Stimulated activated CD4-positive, alpha-beta T cell treated with anti-CD3 and anti-CD28 coated beads, Interleukin-1b, Interleukin-23, amount 100 ng/mL, for 4 hours (primary cell): ENCODE measurements at places on chromosomes 5 and 9.

DNA sequence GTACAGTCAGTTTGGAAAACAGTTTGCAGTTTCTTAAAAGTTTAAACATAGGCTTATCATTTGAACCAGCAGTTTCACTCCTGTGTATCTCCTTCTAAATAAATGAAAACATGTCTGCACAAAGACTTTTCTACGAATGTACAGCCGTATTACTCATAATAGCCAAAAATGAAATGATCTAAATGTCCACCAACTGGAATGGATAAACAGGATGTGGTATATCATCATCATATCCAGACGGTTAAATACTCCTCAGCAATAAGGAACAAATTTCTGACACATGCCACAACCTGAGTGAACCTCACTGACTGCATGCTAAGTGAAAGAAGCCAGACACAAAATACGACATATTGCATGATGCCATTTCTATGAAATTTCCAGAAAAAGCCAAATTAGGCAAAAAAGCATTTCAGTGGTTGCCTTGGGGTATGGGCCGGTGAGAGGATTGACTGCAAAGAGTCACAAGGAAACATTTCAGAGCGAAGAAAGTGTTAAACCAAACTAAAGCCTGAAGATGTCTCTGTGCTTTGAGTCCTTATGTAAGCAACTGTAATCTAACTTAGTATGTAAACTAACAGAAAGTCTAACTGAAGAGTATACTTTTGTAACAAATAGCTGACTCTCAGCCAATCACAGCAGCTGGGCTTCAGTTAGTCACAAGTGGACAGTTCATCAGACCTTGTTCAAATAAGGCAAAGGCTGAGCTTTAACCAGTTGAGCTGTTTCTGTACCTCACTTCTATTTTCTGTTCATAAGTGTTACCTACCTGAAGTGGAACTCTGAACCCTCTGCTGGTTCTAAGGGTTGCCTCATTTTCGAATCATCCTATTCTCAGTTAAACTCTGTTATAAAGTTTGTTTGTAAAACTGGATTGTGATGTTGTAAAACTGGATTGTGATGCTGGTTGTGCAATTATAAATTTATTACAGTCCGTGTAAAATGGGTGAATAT lies 65.2 kb downstream of the TRIO start:
- no peak for DNase-seq

- DNase-seq = no peak
Measured at GRCh38 chr5:61933787-61934626, 372.0 kb upstream of the KIF2A start.

GRCh38 chr9:92728831-92729734 lies 35.5 kb downstream of the BICD2 start:
- no peak for DNase-seq

DNA sequence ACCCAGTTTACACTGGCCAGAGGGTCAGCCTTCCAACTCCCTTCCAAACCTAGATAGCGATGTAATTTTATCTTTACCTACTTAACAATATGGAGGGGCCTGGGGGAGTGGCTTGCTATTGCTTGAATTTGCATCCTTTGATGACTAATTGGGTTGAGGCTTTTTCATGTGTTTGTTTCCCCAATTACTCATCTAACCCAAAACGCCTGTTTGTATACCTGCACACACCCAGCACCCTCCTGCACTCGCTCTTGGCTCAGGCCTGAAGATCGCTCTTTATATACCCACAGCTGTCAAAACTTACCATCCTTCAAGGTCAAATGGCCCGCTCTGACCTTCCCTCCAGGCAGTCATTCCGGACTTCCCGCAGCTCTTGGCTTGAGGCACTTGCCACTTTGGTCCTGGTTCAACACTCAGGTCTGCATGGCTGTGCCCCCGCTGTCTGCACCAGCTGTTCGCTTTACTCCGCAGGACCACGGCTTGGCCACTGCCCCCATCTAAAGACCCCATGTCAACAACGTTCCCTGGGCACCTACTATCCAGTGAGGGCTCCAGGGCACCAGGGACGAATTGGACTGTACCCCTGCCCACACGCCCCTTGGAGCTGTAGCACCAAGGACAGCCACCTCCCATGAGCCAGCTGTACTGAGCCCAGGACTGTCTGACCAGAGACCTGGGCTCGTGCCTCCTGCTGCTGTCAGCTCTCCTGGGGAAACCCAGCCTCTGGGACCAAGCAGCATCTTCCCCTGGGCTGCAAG lies 76.1 kb upstream of the ADAMTS2 start:
- DNase-seq = no peak

DNA sequence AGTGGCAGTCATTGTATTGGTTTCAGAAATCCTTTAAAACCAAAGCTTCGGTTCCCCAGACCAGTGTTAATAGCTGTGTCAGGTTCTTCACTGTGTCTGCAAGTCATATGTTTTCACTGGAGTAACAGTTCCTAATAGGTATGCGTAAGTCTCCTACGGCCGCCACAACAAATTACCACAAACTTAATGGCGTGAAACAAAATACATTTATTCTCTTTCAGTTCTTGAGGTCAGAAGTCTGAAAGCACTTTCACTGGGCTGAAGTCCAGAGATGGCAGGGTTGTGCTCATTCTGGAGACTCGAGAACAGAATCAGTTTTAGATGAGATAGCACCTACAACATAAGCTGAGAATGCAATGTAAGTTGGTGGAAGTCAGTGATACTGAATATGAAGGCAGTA lies 556.2 kb downstream of the TLE4 start:
- no peak for DNase-seq

DNA sequence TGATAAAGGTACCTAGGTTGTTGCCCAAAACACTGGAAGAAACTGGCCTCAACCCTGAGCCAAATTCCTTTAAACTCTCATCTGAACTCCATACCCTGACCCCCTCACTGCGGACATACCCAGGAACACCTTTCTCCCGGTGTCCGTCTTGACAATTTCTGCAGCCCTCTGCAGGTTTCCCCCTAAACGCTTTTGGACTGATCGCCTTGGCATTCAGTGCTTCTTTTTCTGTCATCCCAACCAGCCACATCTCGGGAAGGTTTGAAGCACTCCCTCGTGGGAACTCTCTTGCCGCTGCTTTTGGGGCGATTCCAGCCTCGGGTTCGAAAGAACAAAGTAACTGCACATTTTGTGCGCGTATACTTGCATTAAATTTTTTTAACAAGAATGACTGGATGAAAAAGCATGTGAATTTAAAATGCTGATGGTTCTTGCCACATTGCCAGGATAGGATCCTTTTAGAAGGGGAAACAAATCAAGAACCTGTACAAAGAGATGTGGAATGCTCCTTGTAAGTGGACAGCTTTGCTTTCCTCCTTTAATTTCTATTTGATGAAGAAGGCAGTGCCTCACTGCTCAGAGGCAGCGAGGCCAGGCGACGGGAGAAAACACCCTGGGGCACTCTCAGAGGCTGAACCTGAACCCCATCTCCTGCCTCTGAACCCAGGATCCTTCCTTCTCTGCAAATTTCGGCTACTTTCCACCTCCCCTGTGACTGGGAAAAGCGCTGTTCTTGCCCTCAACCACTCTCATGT lies 615 bp downstream of the PSMD5 start:
- DNase-seq = no peak

- DNase-seq = no peak
Measured at GRCh38 chr5:132017738-132018625, 6.5 kb upstream of the ACSL6 start.

GRCh38 chr5:56650386-56650785 lies 165.0 kb upstream of the MAP3K1 start:
- DNase-seq = no peak

GRCh38 chr5:127567026-127567768 lies 49.8 kb downstream of the PRRC1 start:
- no peak for DNase-seq

GRCh38 chr9:24462951-24463350 lies 82.7 kb downstream of the IZUMO3 start:
- DNase-seq = no peak

DNA sequence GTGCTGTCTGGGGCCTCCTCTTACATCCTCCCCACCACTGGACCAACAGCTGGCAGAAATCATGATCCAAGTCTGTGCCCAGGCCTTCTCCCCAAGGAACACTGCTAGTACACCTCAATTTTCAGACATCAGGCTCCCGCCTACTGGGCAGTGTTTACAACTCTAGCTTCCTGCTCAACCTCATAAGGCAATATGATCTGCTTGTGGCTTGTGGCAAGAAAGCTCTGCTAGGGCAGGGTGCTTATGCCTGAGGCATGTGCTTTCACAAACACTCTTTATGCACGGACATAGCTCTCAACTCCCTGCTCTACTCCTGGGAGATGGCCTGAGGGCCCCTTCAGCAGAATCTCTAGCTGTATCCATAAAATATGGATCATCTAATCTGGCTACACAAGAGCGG lies 32.5 kb downstream of the SH3TC2 start:
- no peak for DNase-seq

GRCh38 chr5:89282554-89283510 lies 399.8 kb upstream of the MEF2C start:
- DNase-seq = no peak

DNA sequence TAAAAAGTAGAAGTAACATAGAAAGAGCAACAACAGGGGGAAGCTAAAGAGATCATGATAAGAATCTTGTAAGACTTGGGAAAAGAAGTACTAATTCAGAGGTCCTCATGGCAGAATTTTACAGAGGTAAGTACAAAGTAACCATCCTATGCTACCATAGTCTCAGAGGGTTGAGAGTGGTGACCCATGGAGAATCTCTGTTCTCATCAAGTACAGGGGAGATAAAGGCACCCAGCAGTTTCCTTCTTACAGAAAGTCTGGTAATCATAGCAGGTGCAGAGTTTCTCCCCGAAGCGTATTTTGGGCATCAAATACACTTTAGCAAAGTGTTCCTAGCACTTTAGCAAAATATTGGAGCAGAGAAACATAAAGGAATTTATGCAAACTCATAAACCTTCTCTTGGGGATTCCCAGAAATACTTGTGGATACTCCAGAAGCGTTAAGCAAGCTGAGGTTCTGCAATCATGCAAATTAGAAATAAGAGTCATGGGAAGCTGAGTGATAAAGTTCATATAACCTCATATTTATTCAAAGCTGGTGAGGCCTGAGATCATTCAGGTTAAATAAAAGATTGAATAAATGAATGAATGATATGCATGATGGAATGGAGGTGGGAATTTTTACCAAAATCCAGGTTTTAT lies 101.0 kb upstream of the SMC2 start:
- no peak for DNase-seq

- DNase-seq = no peak
Measured at GRCh38 chr9:130501639-130502038, 56.9 kb downstream of the ASS1 start.

GRCh38 chr9:112380102-112380824 lies at the start of gene HSDL2:
TSS of gene HSDL2 (plus strand) at chr9:112380108. CDS start at chr9:112380164, 56 bp downstream.
- DNase-seq = no peak
